Stomach (tissue), 19 donors: ENCODE measurements at places on chromosomes 1 and 21. TPM values are rescaled to one million over a fixed set of nuclear protein-coding genes. Genes with fewer than 3 reads are reported as not detected.

- no peaks in the 10 kb centered on the region for H3K27me3 ChIP-seq
- peak; percentile 86 for DNase-seq
- no peaks in the 10 kb centered on the region for H3K4me1 ChIP-seq
- peak overlapping the region; percentile 27 for H3K27ac ChIP-seq
Observed at GRCh38 chr21:43645136-43645891, 14.0 kb downstream of the HSF2BP start.

GRCh38 chr1:246573491-246573890 is 7.2 kb downstream of the CNST start:
- H3K4me1 ChIP-seq: peaks cover 6% of the 10 kb centered on the region
- no peaks in the 10 kb centered on the region for H3K36me3 ChIP-seq
- H3K27me3 ChIP-seq: no peaks in the 10 kb centered on the region
- DNase-seq: no peak
- peak overlapping the region; percentile 51 for H3K27ac ChIP-seq

DNA sequence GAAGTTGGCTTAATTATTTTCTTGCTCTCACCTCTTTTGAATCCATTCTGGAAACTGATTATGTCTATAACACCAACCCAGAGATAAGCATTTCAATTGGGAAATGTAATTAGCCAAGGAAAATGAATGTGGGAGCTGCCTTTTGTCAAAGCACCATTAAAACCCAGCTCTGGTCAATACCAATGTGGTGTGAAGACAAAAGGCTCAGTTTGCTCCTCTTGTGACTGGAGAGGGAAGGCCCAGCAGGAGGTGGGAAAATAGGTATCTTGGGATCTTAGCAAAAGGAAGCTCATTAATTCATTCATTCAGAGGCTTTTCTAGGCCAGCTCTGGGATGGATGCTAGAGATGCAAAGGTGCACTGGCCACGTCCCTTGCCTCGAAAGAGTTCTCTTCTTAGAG is 75.0 kb upstream of the SELENON start:
- no peak for DNase-seq
- no peak overlapping the region for H3K4me3 ChIP-seq
- no peaks in the 10 kb centered on the region for H3K36me3 ChIP-seq

- H3K4me1 ChIP-seq: no peaks in the 10 kb centered on the region
- no peak overlapping the region for H3K4me3 ChIP-seq
- no peak for DNase-seq
- H3K27ac ChIP-seq: no peak overlapping the region
- H3K36me3 ChIP-seq: no peaks in the 10 kb centered on the region
Observed at GRCh38 chr1:185016880-185017279, 28.5 kb upstream of the RNF2 start.

- H3K36me3 ChIP-seq: peaks cover 61% of the 10 kb centered on the region
- no peaks in the 10 kb centered on the region for H3K27me3 ChIP-seq
- no peak for DNase-seq
- H3K4me1 ChIP-seq: no peaks in the 10 kb centered on the region
- H3K27ac ChIP-seq: no peak overlapping the region
Observed at GRCh38 chr1:228242409-228242808, 34.6 kb downstream of the OBSCN start.

- H3K36me3 ChIP-seq: no peaks in the 10 kb centered on the region
- no peaks in the 10 kb centered on the region for H3K4me1 ChIP-seq
- H3K4me3 ChIP-seq: no peak overlapping the region
- DNase-seq: no peak
Observed at GRCh38 chr1:199728345-199728744, 299.2 kb upstream of the NR5A2 start.

- peaks cover 15% of the 10 kb centered on the region for H3K27me3 ChIP-seq
- H3K36me3 ChIP-seq: no peaks in the 10 kb centered on the region
- peak overlapping the region; percentile 47 for H3K27ac ChIP-seq
- peak; percentile 63 for DNase-seq
Observed at GRCh38 chr1:224621813-224622682, 5.9 kb downstream of the CNIH3 start.

GRCh38 chr1:185483664-185484450 is 166.8 kb upstream of the IVNS1ABP start:
- peaks cover 5% of the 10 kb centered on the region for H3K4me1 ChIP-seq
- no peaks in the 10 kb centered on the region for H3K27me3 ChIP-seq
- H3K36me3 ChIP-seq: no peaks in the 10 kb centered on the region
- H3K27ac ChIP-seq: no peak overlapping the region
- no peak overlapping the region for H3K4me3 ChIP-seq

- no peaks in the 10 kb centered on the region for H3K36me3 ChIP-seq
- H3K4me3 ChIP-seq: no peak overlapping the region
- DNase-seq: no peak
- H3K27me3 ChIP-seq: no peaks in the 10 kb centered on the region
Observed at GRCh38 chr1:167207940-167208623, 12.6 kb upstream of the POU2F1 start.

- peak overlapping the region; percentile 83 for H3K27ac ChIP-seq
- peak overlapping the region; percentile 96 for H3K4me3 ChIP-seq
- H3K27me3 ChIP-seq: no peaks in the 10 kb centered on the region
- H3K36me3 ChIP-seq: no peaks in the 10 kb centered on the region
- peak; percentile 81 for DNase-seq
- peaks cover 12% of the 10 kb centered on the region for H3K4me1 ChIP-seq
Observed at GRCh38 chr1:33182401-33182841, 578 bp upstream of the TRIM62 start.

GRCh38 chr21:17699524-17700189 is 87.0 kb upstream of the BTG3 start:
- DNase-seq: no peak
- H3K4me3 ChIP-seq: no peak overlapping the region
- no peak overlapping the region for H3K27ac ChIP-seq
- no peaks in the 10 kb centered on the region for H3K4me1 ChIP-seq

MYOG gene
- not detected for polyA plus RNA-seq

BOLA1 gene
- 31.0 TPM for polyA plus RNA-seq

GNG12 gene
- 21.7 TPM for polyA plus RNA-seq

GPR52 gene
- not detected for polyA plus RNA-seq

CYP4X1 gene
- polyA plus RNA-seq: 10.9 TPM

F5 gene
- 2.6 TPM for polyA plus RNA-seq
